ENCODE measurements at places on chromosomes 7 and 10.

DNA sequence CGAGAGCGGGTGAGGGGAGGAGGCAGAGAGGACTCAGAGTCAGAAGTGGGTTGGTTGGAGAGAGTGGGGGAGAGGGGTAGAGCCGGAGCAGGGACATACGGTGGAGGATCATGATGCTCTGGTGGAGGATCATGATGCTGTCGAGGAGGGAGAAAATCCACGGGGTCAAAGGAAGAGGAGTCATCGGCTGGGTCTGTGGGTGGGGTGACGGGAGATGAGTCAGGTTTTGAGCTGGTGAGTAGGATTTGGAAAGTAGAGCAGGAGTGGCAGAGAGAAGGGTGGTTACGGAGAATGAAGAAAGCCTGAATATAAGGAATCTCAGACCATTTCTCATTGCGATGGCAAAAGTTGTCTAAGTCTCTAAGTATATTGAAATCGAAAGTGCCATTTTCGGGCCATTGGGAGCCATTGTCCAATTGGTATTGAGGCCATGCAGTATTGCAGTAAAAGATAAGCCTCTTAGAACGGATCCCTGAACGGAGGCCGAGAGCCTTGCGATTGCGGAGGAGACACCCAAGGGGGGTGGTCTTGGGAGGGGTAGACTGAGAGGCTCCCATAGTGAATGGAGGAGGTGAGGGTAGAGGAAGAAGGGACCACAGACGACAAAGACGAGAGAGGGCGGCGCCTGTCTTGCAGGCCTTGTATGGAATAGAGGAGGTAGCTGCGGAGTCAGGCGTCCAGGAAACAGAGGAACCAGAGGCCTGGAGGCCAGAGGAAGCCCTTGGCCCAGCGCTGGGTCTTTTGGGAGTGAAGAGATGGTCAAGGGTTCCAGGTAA, 23.8 kb downstream of the SCIN start:
- DNase-seq = no peak

GRCh38 chr10:36385693-36386092, 739.7 kb upstream of the ANKRD30A start:
- no peak for DNase-seq

GRCh38 chr7:18844735-18845134, 272.7 kb downstream of the TWIST1 start:
- DNase-seq = no peak

GRCh38 chr7:136470179-136470578, 398.3 kb upstream of the CHRM2 start:
- no peak for DNase-seq

- DNase-seq = no peak
These were observed 488.3 kb upstream of the ADARB2 start for GRCh38 chr10:2225609-2226008.

DNA sequence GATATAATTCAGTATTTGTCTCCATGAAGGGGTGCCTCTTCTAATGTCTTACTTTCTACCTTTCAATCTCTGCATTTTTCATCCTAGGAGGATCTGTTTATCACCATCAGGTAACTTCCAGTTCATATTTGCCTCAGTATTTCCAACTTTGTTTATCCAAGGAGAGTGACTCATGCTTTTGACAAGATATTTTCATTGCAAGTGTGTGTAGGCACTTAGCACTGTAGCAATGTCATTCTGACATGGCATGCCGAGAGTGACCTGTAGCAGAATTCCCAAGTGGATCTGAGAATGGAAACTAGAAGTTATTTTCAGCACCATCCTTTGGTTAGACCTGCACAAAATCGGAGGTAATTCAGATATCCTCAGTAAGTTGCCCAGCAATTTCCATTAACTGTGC, 129.9 kb downstream of the INHBA start:
- DNase-seq = no peak

DNA sequence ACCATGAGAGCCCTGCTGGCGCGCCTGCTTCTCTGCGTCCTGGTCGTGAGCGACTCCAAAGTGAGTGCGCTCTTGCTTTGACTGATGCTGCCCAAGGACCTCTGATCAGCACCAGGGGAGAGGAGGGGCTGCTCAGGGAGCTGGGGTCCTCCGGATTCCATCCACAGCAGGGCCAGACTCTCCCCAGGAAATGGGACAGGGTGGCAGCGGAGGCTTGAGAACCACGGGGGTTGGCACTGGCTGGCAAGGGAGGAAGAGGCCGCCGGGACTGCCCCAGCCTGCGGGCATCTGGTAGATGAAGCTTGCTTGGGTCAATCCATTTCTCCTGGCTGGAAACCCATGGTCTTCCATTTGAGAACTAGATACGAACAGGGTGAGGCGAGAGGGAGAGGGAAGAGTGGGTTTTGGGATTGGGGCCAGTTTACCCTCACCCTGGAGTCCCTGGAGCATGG, 647 bp downstream of the PLAU start:
- no peak for DNase-seq

- DNase-seq = no peak
These were observed 34.6 kb downstream of the BAZ1B start for GRCh38 chr7:73487486-73487885.
